B cell (primary cell): ENCODE measurements at places on chromosomes 7 and 10.

GRCh38 chr7:85521108-85521694, 334.3 kb upstream of the SEMA3D start:
- DNase-seq: no peak

GRCh38 chr7:156780724-156781455, 112.1 kb downstream of the LMBR1 start:
- peak; percentile 65 for DNase-seq

DNA sequence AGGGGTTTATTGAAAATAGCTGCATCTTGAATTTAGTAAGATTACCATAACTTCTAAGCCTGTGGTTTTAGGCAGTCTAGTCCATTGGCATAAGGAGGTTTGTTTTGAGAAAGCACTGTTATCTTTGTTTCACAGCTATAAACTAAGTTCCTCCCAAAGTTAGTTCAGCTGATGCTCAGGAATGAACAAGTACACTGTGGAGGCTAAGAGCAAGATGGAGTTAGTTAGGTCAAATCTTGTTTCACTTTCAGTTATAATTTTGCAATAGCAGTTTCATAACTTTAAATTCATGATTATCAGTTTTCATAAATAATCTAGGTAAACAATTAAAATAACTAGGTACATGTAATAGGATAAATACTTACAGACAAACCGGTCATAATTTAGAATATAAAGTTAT, 15.4 kb downstream of the SEC61G start:
- no peak for DNase-seq

DNA sequence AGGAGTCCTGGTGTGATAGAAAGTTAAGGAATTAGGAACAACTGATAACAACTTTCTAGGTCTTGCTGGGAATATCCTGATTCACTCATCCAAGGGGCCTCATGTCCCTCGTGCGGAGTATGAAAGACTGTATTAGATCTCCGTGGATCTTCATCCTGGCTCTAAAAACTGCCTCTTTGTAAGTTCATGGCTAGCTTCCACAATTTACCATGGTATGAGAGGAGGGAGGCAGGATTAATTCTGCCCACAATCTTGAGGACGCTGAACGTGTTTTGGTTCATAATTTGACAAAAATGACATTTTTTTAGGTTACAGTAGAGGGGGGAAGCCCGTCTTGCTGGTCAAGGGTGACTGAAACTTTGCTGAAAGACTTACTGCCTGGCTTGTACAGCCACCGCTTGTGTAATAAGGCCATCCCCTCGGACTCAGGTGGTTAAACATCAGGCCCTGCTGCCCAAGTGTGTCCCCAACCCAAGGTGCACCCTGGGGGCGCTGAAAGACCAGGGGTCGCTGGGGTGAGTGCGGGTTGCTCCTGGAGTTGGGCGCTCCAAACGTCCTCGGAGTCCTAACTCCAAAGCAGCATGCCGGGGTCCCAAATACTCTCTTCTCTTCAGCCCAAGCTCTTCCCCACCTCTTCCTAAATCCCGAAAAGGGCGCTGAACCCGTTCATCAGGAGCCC, 733 bp downstream of the HIBADH start:
- DNase-seq: no peak

DNA sequence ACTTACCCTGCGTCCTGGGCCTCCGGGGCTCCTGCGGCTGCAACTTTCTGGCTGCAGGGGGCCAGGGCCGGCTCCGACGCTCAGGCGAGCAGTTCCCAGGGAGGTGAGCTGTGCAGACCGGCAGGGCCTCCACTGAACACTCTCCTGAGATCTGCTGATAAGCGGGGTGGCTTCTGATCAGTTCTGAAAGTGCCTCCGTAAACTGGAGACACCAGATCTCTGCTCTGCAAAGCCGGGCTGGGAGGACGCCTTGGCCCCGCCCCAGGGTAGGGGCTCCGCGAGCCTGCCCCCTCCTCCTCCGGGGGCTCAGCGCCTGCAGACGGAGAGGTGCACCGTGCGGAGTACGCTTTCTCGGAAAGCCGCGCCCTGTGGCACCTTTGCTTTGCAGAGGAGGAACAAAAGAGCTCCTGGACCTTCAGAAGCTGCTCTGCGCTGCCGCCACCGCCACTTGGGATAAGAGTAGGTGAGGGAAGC, 141.3 kb upstream of the VKORC1L1 start:
- DNase-seq: no peak

GRCh38 chr7:82655965-82656364, 212.4 kb upstream of the CACNA2D1 start:
- DNase-seq: no peak

DNA sequence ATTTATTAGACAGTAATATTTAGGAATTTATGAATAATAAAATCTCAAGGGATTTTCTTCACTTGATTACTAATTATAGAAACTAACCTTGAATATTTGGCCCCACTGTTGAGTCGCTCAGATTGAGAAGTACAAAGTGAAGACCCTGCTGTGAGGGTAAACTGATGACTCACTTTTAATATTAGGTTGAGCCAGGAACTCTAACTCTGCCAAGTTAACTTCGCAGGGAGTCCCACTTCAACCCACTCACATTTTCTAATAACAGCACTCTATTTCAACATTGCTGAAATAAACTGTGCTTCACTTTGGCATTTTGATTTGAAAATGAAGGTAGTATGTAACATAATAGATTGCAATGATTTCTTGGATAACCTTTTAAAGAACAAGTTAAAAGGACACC, 200.7 kb downstream of the POLR1F start:
- no peak for DNase-seq

DNA sequence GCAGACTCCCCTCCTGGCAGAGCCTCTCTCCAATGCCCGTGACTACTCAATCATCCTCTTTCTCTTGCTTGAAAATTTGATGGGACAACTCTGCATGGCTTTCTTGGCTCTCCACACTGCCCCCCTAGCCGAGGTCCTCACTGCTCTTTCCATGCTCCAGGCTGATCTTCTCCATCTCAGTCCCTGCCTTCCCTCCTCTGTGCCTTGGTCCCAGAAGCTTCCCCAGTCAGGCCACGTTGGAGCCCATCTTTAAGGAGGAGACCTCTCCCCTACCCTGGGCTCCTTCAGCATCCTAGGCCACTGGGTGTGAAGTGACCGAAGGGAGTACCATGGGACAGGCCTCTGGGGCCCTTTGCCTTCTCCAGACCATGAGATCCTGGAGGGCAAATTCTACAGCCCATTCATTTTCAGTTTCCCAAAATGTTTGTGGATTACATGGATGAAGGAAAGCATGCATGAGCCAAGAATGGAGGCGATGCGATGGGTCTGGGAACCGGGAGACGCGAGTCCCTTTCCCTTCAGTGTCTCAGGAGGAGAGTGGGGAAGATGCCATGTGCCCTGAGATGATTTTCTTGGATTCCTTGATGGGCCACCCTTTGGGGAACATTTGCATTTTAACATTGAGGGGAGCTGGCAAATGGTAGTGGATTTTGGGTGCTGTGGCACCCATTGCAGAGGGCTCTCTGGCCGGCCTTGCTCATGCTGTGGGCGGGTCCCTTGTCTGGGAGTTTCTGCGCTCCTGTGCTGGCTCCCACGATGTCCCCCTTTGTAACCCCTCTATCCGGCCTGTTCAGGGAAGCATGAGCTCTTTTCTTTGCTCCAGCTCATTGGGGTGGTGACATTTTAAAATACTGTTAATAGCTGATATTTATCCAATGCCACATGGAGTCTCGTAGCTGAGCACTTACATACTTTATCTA, 376.6 kb downstream of the RPS24 start:
- DNase-seq: no peak

- DNase-seq: no peak
Measured at GRCh38 chr10:5503477-5503835, 4.1 kb upstream of the CALML5 start.

DNA sequence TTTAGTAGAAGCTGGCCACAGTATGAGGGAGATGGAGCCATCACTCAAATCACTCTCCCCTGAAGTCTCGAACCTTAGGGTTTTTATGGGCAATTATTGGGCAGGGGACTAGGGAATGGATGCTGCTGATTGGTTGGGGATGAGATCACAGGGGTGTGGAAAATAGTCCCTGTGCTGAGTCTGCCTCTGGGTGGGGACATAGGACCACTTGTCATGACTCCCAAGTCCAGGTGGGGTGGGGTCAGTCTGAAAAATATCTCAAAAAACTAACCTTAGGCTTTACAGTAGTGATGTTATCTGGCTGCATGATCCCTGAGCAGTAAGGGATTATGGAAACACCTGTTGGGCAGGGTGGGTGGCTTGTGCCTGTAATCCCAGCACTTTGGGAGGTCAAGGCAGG, 98.6 kb downstream of the XRCC2 start:
- no peak for DNase-seq

DNA sequence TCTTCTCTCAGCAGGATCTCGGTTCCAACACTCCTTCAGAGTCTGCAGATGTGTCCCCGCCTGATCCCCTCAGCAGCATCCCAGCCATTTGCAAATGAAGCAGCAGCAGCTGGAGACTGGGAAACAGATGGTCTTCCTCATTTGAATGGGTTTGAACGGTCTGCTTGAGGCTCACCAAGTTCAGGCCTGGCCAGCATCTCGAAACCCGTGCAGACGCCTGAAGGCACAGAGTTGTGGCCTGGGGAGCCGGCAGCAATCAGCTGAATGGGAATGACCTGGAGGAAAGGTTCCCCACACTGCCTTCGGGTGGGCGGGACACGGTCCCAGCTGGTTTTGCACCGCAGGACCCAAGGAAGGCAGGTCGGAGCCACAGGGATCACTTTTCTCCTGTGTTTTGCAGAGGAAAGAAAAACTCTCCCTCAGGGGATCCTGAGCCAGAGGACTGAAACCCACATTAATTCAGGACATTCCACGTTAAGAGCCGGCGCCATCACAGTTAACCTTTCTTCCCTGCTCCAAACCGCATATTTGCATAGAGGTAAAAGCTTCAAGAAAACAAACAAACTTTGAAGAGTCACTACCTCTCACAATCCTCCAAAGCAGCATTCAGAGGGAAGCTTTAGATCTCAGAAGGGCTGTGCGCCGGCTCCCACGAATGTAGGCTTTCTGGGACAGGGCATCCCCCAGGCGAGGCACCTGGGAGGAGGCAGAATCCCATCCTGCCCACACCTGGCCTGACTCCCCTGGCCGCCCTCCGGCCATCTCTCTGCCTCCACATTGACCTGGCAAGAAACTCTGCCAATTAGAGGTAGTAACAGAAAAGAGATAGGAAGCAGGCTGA, 17.7 kb downstream of the FGFR2 start:
- DNase-seq: no peak

GRCh38 chr7:45024126-45024744, 24.2 kb downstream of the CCM2 start:
- no peak for DNase-seq

DNA sequence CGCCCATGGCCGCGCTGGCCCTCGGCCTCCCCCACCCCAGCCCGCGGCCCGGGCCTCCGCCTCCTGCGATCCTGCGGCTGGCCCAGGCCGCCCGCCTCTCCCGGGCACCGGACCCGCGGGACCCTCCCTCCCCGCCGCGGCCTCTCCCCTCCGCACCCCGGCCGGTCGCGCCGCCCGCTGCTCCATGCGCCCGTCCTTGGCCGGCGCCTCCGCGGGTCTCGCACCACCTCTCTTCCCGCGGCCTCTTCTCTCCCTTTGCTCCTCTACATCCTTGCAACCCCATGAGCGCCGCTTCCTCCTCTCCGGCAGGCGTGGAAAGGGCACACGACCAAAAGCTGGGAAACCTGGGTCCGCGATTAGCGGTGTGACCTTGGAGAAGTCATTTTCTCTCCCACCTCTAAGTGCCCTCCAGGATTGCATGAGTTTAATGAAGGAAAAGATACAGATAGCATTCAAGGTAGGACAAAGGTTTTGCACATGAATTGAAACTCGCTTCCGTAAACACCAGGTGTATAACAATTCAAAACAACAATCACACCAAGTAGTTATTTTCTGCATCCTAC, 448 bp upstream of the SRPK2 start:
- DNase-seq: peak; percentile 63
